ENCODE measurements at places on chromosomes 16 and 17.

GRCh38 chr16:29644973-29645693, 17.9 kb upstream of the SPN start:
- no peak for DNase-seq

DNA sequence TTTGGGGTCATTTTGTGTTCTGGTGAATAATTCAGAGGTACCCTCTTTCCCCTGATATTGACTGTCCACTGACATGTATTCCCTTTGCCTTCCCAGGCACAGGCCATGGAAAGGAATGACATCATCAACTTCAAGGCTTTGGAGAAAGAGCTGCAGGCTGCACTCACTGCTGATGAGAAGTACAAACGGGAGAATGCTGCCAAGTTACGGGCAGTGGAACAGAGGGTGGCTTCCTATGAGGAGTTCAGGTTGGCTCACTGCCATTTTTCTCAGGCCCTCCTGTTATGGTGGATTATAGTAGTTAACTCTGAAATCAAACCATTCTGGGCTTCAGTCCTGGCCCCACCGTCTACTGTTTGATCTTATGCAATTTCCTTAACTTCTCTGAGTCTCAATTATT, 1.6 kb upstream of the EFTUD2 start:
- no peak for DNase-seq

DNA sequence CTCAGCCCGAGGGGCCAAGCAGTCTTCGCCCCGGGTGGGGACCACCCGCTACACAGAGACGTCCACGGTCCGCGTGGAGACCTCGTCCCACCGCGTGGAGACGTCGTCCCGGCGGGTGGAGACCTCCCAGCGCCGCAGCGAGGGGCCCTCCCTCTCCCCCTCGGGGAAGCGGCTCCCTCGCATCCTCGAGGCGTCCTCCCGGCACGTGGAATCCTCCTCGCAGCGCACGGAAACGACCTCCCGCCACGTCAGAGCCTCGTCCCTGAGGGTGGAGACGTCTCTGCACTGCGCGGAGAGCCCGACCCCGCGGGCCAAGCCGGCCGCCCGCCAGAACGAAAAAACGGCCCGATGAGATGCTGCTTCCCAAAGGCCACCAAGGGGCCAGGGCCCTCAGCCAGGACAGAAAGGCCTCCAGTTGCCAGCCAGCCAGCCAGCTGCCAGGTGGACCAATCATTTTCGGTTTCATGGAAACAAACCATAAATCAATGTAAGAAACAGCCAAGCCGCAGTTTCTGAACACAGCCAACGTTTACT, 424 bp downstream of the C17orf100 start:
- DNase-seq, result no peak

GRCh38 chr17:47201166-47201565, 8.0 kb upstream of the MYL4 start:
- no peak for DNase-seq

DNA sequence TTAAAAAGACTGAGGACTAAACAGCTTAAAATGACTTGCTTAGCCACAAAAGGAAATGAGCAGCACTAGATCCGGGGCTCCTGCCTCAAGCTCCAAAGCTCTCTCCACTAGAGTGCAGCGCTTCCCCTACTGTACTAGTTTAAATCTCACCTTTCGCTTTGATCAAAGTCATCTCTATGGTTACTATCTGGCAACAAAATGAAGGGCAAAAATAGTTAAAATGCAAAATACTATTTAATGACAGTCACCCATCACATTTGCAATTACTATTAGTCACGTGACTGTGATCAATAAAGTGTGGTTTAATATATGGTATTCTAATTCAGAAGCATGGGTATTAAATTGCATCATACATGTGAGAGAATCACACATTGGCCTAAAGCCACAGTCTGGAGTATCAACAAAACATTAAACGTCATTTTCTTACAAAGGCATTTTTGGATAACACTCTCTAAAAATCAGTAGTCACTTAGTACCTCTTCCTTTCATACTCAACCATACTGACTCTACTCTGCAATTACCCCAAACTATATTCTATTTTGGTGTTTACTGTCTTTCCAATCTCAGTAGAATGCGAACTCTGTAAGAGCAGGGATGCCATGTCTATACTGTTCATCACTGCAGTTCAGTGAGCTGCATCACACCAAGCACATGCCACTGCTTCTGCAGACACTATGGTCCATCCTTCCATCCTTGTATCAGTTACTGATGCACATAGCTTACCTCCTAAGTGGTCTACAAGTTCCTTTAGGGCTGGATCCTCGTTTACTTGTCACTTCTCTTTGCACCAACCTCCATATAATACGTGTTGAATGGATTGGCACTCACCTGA, 6.2 kb downstream of the PSMD12 start:
- DNase-seq, result no peak

DNA sequence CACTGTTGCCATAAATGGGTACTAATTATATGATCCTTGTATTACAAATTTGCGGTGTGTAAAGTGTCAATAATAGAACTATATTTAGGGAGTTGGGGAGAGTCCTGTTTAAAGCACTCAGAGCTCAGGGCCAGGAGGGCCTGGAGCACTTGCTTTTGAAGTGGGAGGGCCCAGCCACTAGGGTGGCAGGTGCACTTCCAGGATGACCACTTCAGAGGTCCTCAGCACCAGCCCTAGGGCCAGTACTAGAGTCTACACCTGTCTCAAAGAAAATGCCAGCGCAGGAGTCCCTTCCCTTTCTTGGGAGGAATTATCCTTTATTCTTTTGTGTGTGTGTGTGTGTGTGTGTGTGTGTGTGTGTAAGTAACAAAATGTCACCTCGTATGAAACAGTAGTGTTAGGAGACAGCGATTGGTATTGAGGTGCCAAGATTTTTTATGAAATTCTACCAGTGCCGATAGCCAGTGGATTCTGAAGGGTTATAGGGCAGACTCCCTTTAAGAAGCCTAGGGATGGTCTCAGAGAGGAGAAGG, 31.9 kb downstream of the MYO18A start:
- no peak for DNase-seq

- DNase-seq, result no peak
Observed at GRCh38 chr16:79334127-79334526, 266.4 kb downstream of the MAF start.

DNA sequence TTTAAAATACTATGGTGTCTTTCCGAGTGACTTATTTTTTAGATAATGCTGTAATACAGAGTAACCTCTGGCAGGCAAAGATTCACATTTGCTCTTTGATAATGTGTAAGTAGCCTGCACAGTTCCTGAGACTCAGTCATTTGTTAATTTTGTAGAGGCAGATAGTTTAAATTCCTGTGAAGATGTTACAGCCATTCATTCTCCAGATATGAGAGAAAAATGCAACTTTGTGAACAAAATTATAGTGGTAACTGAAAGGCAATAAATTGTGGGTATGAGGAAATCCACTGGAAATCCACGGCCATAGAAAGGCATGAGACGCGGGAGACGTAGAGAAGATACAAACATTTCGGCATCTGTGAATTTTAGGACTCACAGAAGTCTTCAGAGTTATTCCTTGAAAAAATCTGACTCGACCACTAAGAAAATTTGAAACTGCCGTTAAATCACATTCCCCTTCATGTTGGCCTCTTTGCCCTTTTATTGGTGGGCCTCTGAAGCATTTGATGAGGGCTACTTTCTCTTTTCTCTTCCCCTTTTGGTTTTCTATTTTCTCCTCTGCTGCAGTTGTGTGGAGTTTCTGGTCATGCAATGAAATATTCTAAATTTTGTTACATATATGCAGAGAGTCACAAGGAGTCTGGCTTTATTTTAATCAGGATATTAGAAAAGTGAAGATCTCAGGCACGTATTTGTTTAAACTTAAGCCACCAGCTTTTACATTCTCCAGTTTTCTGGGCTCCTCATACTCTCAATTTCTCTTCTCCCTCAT, 18.8 kb downstream of the HS3ST3A1 start:
- no peak for DNase-seq

GRCh38 chr16:48064971-48065370, 90.8 kb downstream of the ABCC12 start:
- DNase-seq, result no peak

DNA sequence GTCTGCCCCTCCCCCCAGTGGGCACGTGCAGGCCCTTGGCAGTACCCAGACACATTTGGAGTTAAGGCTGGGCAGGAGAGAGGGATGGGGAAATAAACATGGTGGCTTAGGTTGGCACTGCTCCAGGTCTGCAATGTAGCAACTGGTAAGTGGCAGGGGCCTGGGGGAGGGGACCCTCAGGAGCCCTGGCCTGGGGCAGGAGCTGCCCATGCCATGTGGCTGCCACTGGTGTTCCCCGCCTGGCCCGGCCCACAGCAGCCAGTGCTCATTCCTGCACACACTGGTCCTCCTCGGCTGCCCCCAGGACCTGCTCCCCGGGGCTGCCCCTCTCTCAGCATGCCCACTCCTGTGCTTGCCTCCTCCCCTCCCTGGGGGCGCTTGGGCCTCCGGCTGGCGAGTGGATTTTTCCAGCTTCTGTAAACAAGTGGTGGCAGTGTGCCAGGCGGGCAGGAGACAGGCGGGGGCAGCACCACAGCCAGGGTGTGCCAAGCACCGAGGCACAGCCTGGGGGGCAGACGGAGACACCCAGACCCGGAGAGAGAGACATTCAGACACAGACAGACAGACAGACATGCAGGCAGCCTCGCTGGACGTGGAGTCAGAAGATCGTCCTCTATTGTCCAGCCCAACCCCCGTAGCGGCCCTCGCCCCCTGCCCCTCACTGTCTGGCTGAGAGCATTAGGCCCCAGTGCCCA, 9.4 kb downstream of the THRA start:
- peak; percentile 97 for DNase-seq

DNA sequence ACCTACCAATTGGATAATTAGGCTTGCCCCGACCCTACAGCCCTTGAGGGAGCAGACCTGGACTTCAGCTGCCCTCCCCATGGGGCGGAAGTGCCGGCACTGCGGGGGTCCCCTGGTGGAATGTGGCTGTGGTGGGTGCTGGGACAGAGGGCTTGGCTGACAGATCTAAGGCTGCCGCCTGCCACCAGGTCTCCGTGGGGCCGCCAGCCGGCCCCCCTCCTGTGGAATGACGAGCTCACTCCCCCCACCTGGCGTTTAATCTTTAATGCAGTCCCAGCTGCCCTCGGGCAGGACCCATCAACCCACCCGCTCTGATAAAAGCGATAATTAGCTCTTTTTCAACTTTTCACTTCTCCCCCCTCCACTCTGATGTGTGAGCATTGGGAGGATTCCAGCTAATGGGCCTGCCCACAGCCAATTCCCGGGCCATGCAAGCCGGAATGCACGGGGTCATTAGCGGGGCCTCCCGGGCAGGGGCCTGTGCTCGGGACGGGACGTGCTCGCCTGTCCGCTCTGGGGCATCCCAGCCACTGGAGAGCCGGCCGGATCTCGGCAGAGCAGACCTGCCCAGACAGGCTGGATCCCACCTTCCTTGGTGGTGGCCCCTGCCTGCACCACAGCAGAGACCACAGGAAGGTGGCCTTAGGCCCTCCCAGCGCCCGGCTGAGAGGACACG, 28.3 kb upstream of the GOSR2 start:
- no peak for DNase-seq

GRCh38 chr17:9527788-9528187, 47.8 kb downstream of the STX8 start:
- DNase-seq, result no peak

DNA sequence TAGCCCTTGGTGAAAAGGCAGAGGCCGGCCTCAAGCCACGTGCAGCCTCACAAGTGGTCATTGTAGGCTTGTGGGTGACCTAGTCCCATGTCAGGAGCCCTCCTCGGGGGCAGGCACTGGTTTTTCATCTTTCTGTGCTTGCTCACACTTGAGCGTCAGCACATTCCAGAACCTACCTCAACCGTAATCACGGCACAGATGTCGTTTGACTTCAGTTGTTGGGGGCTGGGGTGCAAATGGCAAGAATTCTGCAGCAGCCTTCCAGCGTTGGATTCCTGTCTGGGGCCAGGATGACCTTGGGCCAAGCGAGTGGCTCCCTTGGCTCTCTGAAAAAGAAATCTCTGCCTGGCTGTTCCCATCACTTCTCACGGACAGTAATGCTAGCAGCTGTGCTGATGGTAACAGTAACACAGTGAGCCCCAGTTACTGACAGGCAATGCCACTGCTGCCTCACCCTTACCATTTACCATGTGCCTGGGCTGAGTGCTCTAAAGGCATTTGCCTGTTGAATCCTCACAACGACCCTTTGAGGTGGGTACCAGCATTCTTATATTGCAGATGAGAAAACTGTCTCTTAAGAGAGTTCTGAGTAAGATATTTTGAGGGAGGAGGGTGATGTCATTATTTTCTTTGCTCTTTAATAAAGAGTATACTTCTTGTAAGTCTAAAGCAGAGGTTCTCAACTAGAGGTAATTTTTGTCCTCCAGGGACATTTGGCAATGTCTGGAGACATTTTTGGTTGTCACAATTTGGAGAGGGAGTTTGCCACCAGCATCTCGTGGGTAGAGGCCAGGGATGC, 46.5 kb downstream of the KSR1 start:
- peak; percentile 71 for DNase-seq

DNA sequence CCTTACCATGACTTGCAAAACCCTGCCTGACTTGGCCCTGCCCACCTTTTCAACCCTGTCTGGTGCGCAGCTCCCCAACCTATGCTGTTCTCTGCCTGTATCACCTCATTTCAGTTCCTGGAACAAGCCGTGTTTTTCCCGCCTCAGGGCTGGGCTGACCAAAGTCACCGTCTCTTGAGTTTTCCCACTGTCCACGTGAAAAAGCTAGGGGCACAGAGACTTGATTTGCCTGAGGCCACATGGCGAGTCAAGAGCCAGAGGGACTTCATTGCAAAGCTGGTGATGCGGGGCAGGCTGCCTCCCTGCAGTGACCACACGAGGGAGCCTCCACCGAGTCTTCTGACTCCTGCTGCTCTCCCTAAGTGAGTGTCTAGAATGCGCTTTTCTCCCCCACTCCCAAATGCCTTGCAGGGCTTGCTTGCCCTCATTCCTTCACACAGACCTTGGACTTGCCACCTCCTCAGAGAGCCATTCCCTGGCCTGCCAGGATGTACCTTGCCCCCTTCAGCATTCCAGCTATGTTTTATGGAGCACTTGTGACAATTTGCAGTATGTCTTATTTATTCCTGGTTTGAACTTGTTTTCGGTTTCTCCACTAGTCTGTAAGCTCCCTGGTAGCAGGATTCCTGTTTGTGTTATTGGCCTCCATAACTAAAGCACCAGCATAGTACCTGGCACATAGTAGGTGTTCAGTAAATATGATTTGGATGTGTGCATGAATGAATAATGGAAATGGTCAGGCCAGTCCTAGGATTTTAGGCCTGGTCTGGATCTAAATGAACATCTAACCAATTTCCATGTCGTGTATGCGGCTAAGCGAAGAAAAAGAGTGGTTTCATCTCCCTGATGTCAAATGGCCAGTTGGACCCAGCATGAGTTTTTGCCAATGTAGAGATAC, 252.3 kb downstream of the SNX29 start:
- peak; percentile 59 for DNase-seq

GRCh38 chr17:66789961-66790437, 44.9 kb upstream of the CACNG5 start:
- no peak for DNase-seq
